ENCODE measurements at places on chromosomes 7 and 10.

GRCh38 chr7:40711706-40712105, 576.9 kb downstream of the SUGCT start:
- DNase-seq = no peak

GRCh38 chr10:100749309-100750217, 4.2 kb downstream of the PAX2 start:
- DNase-seq = peak; percentile 25

DNA sequence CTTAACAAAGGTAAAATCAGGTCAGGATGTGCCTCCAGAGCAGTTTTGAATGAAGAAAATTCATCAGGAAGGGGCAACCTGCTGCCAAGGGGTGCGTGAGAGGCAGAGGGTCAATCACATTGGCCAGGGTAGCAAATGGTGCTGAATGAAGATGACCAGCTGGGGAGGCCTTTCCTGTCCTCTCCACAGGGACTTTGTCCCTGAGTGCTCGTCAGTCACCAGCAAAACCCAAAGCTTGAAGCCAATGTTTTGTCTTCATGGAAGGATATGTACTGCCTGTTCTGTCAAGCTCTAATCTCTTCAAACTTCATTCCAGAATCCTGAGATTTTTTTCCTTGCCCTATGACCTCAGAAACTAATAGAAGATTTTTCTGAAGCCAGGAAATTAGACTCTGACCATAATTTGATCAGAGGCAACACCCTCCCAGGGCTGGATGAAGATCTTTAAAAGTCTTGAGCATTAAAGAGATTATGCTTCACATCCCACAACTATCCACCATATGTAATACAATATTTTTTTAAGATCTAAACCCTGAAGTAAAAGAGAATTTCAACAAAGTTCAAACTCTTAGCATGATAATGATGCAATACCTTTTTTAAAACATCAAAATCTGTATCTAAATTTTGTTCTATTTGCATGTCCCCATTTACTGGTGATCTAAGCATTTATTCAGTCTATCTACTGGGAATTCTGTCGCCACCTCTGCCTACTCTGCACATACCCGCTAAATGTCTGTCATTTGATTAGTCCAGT, 243.0 kb downstream of the SNX13 start:
- DNase-seq = no peak

DNA sequence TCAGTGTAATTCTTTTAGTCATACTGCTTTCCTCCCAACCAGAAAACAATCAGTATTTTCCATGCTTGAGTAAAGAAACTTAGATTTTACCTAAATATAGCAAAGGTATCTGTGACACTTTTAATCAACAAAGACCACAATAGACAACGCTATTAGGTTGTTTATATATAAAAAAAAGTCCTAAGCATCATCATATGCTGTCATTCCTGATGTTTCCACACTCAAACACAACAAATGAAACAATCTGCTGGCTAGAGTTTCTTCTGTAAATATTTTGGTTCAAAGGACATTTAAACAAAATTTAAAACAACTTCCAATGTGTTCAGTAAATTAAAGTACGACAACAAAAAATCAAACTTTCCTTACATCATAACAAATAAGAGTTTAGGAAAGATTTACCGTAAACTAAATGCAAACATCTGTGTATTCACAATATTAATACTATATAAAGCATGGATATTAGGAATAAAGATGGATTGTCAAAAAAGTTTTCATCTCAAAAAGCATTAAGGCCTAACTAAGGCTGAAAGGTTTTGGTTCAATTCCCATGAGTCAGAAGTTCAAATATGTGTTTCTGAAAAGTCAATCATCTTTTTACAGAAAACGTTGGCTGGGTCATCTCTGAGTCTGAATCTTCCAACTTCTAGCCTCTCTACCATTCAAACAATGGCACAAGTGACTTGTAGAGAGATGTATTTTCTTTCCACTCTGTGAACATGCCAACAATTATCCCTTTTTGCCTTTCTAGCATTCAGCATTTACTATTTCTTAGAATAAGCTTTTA, 157.1 kb downstream of the CRPPA start:
- no peak for DNase-seq

GRCh38 chr10:110317866-110318850, 13.4 kb upstream of the SMNDC1 start:
- DNase-seq = no peak

DNA sequence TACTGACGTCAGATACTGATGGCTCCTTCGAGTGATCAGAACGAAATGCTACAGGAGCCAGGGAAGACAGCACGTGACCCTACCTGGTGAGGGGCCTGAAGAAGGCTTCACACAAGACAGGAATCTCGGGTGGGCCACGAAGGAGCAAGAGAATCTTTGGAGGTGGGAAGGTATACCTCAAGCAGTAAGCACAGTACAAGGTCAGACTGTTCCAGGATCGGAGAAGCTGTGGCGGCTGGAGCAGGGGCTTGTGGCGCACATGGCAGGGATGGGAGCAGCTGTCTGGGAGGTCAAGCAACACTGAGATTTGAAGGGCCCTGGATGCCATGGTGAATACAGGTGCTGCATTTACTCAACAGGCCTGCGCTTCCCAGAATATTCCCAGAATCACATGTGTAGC, 45.4 kb downstream of the C10orf143 start:
- DNase-seq = no peak

GRCh38 chr7:29921404-29922010, 68.1 kb downstream of the SCRN1 start:
- DNase-seq = peak; percentile 71

- DNase-seq = no peak
These were observed 85.8 kb downstream of the TNS3 start for GRCh38 chr7:47496056-47496665.

DNA sequence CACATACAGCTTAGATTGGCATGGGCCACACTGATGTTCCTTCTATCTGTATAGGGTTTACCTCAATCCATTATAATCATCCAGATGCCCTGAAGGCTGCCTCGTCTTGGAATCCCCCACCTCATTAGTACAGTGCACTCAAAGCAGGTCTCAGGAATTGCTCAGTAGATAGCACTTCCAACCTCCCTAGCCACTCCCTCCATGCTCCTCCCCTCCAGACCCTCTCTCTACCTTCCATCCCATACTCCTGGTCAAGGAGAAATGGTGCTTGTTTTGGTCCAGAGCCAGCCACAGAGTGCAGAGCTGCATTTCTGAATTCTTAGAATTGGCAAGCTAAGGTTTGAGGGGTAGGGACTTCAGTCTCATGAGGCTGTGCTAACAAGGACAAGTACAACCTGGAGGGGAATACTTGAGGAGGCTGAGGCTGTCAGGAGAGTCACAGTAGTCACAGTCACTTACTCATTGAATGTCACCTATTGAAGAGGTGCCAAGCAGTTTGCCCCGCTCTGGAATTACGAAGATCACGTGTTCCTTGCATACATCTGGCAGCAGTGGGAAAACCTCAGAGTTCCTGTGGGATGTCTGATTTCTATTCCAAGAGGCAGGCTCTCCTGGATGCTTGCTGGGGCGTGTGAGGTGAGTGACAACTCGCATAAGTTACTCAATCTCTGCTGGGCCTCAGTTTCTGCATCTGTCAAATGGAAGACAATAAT, 60.7 kb upstream of the ZNF746 start:
- DNase-seq = no peak

DNA sequence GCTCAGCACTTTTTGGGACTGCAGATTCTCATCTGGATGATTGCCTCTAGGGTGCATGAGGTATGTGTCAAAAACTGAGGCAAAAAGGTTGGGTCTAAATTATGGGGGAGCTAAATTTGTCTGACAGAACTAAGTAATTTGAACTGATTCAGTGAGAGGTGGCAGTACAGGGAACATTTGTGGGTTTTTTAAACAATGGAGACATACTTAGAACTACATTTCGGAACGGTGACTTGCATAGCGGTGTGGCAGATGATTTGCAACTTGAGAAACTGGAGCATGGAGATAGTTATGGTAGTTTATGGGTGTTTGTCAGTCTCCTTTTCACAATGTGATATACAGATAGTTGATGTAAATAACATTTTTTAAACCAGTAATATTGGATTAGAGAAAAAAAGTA, 14.6 kb downstream of the TBC1D12 start:
- no peak for DNase-seq

- DNase-seq = no peak
These were observed 44.3 kb upstream of the GLCCI1 start for GRCh38 chr7:7924303-7924702.

DNA sequence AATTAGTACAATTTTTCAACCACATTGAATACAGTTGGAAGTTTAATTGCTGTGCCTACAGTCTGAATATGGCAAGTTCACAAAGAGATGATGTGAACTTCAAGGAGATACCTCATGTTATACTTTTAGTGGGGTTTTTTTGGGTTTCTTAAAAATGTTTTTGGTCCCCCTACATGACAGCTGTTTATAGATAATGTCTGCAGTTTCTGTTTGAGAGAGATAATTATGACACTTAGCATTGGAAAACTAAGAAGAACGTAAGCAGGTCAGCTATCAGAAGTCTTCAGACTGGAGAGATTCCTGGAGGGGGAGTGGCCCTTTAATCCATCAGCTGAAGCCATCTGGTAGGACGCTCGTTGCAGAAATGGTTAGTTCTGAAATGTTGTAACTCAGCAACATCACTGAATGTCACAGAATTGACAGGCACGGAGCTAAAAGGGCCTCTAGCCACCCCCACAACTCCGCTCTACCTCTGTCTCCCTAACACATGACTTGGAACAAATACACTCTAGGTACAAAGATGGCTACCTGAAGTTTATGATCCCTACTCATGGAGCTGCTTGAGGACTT, 29.0 kb downstream of the TIMM23 start:
- no peak for DNase-seq

GRCh38 chr10:96700374-96701099, 19.8 kb downstream of the PIK3AP1 start:
- DNase-seq = no peak

DNA sequence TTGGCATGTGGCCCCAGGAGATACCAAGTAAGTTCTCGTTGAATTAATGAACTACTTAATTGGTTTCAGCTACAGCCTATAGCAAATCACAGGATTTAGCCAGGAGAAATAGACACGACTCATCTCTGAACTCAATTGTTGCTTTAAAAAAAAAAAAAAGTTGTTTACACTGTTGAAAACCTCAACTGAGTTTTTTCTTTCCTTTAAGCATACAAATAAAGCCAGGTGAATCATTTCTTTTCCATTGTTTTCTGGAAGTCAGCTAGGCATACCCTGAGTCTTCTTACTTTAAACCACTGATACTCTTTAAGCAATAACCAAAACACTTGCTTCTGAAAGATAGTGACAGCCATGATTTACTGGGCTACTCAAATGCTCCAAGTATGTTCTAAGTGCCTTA, 755 bp downstream of the FRMPD2 start:
- no peak for DNase-seq

DNA sequence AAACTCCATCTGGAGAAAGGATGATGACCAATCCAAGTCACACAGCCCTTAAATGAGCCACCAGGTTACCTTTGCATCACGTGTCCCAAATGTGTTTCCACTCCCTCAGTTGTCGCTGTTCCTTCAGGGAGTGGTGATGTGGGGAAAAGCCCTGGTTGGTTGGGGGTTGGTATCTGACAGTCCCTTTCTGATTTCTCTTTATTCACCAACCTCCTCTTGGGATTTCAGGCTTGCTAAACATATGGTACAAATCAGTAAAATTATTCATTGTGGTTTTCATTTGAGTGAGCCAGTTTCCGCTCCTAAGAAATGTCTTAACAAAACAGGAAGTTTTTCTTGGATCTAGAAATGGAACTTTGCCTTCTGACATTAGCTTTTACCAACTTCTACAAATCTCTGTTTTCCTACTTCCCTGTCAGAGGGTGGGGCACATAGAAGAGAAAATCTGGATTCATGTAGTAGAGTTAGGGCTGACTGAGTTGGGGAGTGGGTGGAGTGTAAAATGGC, 40.0 kb upstream of the KMT2E start:
- no peak for DNase-seq

DNA sequence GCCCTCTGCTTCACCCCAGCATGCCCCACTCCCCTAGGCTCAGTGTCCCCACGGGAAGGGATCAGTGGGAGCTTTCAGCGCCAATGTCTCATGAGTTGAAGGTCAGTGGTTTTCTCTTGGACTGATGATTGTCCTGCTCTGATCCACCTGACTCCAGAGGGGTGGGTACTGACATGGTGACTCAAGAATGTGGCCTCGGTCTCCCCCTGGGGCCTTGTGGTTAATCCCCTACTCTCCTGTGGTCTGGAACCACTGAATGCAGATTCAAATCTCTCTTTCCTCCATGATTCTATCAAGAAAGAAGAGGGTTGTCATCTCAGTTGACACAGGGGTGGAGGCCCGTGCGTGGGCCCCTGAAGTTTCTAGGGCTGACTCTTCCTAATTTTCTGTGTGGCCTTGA, 176.9 kb downstream of the RPS24 start:
- DNase-seq = no peak

- no peak for DNase-seq
These were observed 6.0 kb downstream of the GNG11 start for GRCh38 chr7:93927585-93927984.

DNA sequence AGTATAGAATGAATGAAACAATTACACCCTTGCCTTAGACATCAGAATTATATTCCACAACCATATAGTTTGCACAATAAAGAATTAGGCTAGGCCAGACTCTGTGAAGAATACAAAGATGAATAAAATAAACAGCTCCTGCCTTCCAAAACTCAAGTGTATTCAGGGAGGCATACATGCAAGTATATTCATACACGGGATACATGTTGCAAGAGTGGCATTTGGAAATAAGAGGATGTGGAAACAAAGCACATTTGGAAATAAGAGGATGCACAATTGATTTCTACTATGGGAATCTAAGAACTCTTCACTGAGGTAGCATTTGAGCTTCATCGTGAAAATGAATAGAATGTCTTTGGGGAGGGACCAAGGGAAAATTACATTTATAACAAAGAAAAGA, 27.0 kb upstream of the TMEM26 start:
- no peak for DNase-seq

DNA sequence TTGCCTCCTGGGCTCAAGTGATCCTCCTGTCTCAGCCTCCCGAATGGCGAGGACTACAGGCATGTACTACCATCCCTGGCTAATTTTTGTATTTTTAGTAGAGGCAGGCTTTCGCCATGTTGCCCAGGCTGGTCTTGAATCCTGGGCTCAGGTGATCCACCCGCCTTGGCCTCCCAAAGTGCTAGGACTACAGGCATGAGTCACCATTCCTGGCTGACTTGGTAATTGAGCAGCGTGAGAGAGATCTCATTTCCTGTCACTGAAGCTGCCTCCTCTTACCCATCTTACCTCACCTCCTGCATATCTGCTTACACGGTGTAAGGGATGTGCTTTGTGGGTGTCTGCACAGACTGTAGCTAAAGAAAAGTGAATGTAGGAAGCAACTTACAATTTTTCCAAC, 9.7 kb downstream of the IFIT3 start:
- DNase-seq = no peak

DNA sequence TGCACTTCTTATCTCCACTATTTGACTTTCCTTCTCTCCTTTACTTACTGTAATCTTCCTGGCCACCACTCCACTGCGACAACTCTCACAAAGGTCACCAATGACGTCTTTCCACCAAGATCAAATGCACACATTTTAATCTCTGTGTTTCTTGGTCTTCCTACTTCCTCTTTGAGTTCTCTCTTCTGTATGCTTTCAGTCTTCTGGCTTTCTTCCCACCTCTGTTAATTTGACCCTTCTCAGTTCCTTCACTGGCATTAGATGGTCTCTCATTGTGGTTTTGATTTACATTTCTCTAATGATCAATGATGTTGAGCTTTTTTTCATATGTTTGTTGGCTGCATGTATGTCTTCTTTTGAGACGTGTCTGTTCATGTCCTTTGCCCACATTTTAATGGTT, 31.9 kb downstream of the FAM107B start:
- DNase-seq = peak; percentile 85

- DNase-seq = no peak
These were observed 353.4 kb downstream of the TNS3 start for GRCh38 chr7:47228386-47229014.

GRCh38 chr7:10798044-10798443, 175.6 kb upstream of the PHF14 start:
- no peak for DNase-seq
